NCI-H2107 (cell line): ENCODE measurements at places on chromosomes 7 and 10.
A peak's percentile ranks its signal among the peaks of the same experiment; 100 is the strongest.

- DNase-seq: no peak
Measured at GRCh38 chr10:31374146-31374696, 55.2 kb downstream of the ZEB1 start.

DNA sequence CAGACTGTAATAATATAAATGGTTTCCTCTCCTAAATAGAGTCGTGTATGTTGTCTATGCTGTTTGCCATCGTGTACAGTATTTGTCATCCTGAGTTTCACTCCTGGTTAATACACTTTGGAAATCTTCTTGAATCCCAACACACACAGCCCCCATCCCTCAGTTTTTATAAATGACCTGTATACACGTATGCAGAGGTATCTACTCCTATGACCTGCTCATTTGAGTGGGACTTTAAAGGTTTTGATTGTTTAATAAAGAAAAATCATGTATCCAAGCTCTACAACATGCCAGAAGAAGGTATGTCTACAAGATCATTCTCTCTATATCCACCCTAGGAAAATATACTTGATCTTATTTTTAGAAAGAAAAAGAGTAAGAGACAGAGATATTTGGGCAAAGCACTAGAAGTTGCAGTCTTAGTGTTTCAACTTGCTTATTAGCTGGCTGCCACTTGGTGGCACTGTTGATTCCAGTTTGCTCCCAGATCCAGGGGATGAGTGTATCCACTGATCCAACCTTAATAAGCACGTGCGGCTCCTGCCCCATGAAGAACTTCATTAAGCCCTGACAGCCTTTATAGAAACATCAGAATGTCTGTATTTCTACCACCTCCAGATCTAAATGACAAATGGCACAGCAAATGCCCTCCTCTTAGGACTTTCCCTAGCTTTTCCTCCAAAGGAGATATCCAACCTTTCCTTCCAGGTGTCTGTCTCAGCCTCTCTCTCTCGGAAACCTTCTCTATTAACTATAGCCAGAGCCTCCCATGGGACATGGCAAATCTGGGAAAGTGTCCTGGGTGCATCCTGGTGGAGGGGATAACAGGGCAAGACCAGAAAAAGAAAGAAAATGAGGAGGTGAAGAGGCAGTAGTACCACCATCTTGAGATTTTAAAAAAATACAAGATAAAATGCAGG is 181.6 kb upstream of the NEBL start:
- peak; percentile 19 for DNase-seq

GRCh38 chr10:93615576-93616235 is 3.4 kb downstream of the PDE6C start:
- DNase-seq: no peak

- no peak for DNase-seq
Measured at GRCh38 chr10:7274293-7274692, 136.5 kb downstream of the SFMBT2 start.

- DNase-seq: no peak
Measured at GRCh38 chr7:116535416-116535815, 10.6 kb downstream of the CAV1 start.

- DNase-seq: no peak
Measured at GRCh38 chr10:23110722-23111516, 15.5 kb downstream of the MSRB2 start.

- DNase-seq: no peak
Measured at GRCh38 chr10:132411561-132412253, 14.7 kb downstream of the PWWP2B start.

DNA sequence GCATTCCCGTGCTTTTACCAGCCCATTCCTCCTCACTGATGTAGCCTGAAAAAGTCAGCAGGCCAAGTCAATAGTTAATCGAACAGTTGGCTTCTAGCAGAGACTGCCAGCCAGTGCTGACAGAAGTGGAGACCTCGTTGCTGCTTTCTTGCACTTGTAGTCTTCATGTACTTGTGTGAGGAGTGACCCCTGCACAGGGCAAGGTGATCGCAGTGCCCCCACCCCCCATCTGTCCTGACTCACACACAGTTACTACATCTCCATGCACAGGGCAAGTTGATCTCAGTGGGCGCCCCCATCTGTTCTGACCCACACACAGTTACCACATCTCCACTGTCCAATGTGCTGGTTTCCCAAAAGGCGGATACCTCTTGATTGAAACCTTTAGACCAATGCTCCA is 34.2 kb downstream of the C10orf71 start:
- DNase-seq: no peak

DNA sequence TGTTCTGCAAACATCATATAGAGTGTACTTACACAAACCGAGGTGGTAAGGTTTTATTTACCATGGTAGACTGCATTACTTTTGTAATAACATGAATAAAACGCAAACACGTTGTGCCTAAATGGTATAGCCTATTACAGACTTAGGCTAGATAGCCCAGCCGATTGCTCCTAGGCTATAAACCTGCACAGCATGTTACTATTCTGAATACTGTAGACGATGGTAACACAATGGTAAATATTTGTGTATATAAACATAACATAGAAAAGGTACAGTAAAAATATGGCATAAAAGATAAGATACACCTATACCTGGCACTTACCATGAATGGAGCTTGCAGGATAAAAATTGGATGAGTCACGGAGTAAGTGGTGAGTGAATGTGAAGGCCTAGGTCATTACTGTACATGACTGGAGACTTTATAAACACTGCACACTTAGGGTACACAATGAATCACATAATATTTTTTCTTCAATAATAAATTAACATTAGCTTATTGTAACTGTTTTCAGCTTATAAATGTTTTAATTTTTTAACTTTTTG is 16.3 kb downstream of the AKR1D1 start:
- DNase-seq: no peak

GRCh38 chr10:62870866-62871265 is 54.7 kb upstream of the EGR2 start:
- no peak for DNase-seq

GRCh38 chr7:158024351-158024715 is 563.3 kb downstream of the PTPRN2 start:
- no peak for DNase-seq

DNA sequence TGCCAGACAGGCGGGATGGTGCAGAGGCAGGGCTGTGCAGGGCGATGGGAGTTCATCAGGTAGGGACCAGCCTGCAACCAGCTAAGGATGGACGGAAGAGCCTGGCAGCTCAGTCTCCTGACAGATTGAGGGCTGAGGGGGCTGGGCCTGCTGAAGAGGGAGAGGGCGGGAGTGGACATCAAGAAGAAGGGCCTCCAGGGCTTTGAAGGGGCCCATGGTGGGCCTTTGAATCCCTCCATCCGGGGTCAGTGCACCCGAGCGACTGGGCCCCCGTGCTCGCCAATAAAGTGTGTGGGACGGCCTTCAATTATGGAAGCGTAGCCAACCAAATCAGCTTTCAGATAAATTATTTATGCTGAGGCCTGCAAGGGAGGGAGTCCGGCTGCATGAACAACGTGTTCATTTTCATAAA is 431.2 kb downstream of the RPS24 start:
- no peak for DNase-seq

DNA sequence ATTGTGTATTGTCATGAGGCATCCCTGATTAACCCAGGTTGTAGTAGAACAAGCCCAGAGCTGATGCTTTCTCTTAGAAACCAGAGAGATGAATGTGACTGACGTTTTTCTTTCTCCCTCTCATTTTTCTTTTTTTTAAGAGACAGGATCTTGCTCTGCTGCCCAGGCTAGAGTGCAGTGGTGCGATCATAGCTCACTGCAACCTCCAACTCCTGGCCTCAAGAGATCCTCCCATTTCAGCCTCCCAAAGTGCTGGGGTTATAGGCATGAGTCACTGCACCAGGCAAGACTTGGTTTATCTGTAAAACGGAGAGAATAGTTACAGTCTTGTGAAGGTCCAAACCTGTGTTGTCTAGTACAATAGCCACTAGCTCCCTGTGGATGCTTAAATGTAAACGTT is 5.4 kb downstream of the LMTK2 start:
- DNase-seq: no peak

- no peak for DNase-seq
Measured at GRCh38 chr10:121844537-121844936, 83.3 kb downstream of the ATE1 start.

DNA sequence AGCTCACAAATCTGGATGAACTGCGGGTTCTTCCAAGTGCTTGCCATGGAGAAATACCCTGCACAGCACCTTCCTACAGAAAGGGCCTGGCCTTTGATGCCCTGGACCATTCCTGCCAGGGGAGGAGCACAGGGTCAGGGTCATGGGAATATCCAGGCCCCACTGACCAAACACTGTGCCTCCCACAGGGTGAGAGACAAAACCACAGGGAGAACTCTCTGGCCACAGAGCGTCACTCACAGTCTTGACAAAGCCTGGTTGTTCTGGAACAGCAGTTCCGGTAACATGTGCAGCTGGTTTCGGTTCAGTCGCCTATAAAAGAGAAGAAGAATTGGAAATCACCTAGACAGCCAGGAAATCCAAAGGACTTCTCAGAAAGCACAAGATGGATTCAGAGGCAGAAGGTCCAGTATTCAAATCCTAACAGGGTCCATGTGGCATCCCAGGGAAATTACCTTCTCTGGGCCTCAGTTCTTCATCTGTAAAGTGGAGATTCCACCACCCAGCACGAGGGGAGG is 28.1 kb downstream of the SLIT1 start:
- no peak for DNase-seq
